ENCODE measurements at places on chromosomes 4 and X.

- DNase-seq = no peak
Observed at GRCh38 chrX:129736491-129736890, 2.3 kb upstream of the XPNPEP2 start.

DNA sequence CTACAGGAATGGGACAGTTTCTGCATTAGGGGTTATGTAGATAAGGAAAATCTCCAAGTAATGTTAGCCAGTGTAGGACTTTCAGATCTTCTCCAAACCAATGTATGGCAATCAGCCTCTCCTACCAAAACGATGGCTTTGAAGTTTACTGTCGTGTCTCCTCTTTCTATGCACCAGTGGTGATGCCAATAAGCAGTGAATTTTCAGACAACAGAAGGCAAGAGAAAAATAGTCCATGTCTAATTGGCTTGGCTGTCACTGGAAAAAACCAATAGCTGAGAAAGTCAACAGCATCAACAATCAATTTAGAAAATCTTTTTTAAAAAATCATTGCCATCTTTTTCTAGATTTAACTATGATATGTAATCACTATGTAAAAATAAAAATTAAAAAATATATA is 35.0 kb downstream of the LIMCH1 start:
- no peak for DNase-seq

GRCh38 chr4:162403932-162404331 is 240.1 kb upstream of the FSTL5 start:
- no peak for DNase-seq

DNA sequence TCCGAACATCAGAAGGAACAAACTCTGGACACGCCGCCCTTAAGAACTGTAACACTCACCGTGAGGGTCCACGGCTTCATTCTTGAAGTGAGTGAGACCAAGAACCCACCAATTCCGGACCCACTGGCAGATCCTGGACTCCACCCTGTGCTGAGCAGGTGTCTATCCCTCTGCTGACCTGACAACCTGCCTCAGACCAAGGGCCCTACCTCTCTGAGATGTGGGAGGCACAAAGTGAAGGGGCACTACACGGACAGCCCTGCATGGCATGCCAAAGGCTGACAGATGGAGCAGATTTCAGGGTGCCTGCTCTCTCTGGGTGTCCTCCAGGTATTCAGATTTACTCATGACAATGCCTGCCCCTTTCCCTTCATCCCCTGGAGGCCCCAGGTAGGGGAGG is 14.0 kb upstream of the HSFX1 start:
- no peak for DNase-seq

DNA sequence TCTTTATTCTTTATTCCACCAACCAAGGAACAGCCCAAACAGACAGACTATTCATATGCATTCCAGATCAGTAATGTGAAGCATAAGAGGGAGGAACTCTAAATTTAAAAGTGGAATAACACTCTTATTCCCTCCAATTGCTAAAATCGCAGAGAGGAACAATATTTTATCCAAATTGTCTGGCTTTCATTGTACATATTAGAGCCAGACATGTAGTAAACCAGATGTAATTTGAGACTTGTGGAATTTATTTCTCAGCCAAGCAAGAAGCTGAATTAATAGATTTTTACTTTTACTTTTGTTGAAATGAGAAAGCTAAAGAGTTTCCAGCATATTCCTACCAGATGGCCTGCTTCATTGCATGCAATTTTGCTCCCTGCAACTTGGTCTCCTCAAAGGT is 674.6 kb upstream of the SLIT2 start:
- DNase-seq = no peak

DNA sequence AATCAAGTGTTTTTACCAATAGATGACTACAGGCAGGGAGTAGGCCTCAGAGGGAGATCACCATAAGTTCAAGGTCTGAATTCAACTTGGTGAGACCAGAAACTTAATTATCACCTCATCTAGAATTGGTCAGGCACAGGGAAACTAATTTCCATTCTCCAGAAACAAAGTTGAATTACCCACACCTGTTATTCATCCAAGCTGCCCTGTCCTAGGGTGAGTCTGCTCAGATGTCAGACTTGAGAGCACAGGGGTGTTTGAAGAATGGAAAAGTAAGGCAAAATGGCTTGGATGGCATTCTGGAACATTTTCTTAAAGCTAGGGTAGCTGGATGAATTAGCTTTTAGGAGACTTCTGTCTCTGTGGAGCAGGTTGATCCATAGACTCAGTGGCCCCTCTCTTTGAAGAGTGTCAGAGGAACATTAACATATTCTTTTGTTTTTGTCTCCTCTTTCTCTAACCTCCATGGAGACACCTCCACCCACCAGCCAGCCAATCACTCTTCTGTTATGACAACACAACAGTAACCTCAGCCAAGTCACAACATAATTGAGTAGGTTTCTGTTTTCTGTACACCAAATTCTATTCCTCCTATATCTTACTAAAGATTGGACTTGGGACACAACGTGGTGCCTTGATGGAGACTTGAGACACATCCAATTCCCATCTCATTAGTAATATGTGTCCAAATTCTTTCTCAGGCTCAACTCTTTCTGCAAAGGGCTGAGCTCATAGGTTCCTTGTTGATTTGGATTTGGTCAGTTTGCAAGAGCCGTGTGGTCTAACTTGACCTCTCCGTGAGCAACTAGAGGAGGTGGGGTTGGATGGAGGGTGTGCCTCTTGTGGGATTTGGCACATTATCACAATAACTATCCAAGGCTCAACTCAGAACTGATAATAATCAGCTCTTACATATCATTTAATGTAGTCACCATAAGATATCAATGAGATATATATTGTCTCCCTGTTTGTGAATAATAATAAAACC is 45.1 kb downstream of the VSIG4 start:
- no peak for DNase-seq

DNA sequence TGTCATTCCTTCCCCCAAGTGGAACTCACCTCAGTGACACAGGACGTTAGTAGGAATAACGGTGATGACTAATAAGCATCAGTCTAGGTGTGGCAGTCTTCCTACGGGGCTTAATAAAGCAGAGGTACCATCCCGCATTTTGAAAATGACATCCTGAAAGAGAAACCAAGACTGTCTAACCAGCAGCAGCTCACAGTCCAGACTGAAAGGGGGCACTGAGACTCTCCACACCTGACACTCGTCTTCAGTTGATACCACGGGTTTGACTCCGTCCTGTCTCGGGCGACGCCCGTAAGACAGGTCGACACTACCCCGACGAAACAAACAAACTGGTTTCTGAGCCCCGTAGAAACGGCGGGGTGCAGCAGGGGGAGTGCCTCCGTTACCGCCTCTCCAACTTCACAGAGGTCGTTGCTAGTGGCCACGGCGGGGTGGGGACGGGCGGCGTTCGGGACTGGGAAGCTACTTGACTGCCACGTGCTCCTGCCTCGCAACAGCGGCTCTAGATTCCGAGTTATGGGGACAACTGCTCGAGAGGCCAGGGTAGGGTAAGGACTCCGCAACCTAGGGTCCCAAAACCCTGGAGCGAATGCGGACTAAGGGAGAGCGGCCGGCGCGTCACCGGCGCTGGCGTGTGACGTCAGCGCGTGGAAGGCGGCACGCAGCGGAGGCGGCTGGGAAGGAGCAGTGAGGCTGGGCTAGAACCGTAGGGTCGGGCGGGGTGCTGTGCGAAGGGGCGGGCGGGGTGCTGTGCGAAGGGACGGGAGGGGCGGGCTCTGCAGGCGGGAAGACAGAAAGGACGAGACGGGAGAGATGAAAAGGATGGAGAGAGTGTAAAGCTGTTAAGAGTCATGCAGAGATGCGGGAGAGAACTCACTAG is at the start of gene NEK1:
Gene NEK1 (minus strand): TSS at position 593 of the 880 bp plus-strand sequence. CDS start 9,953 bp downstream, outside the sequence.
- peak; percentile 69 for DNase-seq

- no peak for DNase-seq
Observed at GRCh38 chr4:142480244-142480643, 365.9 kb downstream of the INPP4B start.

GRCh38 chr4:14152834-14153519 is 525.5 kb upstream of the BOD1L1 start:
- DNase-seq = no peak

DNA sequence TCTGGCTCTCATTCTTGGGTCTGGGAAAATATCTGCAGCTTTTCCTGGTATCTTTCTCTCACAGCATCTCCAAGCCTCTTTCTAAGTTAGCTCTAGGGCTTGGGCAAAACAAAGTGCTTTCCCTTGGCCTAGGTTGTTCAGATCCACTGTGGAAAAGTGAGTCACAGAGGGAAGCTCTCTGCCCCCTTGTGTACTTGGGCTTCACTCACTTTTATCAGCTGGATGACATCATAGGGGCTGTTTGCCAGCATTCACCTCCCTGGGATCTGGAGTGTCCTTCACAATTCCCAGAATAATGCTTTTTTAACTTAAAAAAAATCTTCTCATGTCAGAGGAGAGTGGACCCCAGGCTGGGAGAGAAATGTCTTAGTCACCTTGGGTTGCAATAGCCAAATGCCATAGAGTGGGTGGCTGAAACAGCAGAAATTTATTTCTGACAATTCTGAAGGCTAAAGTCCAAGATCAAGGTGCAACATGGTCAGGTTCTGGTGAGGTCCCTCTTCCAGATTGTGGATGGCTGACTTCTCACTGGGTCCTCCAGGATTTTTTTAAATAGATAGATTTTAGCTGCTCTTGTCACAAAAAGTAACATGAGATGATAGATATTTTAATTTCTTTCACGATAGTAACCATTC is 247.8 kb downstream of the SH2D1A start:
- DNase-seq = no peak

GRCh38 chr4:88823058-88823919 is 125.7 kb upstream of the NAP1L5 start:
- peak; percentile 14 for DNase-seq

GRCh38 chr4:10743357-10743756 is 58.8 kb upstream of the CLNK start:
- DNase-seq = no peak

DNA sequence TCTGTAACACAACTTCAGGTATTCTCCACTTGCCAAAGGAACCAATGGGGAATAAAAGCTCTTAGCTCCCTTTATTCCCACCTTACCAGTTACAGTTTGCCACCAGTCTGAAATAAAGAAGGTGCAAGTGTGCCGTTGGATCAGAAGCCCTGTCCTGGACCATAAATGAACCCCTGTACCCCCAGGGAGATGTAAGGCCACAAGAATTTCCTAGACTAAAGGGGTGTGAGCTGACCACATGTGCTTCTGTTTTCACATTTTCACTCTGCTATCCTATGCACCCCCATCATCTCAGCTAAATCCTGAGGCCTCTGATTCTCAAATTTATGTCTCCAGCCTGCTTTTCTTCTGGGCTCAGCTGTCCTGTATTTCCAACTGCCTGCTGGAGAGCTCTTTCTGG is 221.2 kb downstream of the SPRY1 start:
- no peak for DNase-seq

- no peak for DNase-seq
Observed at GRCh38 chr4:140640150-140640748, 71.5 kb upstream of the UCP1 start.

- no peak for DNase-seq
Observed at GRCh38 chrX:150205011-150205410, 158.1 kb upstream of the MAMLD1 start.

DNA sequence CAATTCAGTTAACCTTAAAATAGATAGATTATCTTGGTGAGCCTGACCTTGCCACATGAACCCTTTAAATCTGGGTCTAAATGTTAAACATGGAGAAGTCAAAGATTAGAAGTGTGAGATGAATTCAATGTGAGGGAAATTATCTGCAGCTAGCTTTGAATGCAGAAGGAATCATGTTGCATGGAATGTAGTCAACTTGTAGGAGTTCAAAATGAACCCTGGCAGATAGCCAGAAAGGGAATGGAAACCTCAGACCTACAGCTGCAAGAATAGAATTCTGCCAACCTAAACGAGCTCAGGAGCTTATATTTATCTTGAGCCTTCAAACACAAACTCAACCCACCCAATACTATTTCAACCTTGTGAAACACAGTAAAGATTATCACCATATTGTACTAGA is 632.5 kb downstream of the KCTD8 start:
- no peak for DNase-seq

GRCh38 chr4:1191621-1192020 is 19.2 kb upstream of the SPON2 start:
- no peak for DNase-seq

DNA sequence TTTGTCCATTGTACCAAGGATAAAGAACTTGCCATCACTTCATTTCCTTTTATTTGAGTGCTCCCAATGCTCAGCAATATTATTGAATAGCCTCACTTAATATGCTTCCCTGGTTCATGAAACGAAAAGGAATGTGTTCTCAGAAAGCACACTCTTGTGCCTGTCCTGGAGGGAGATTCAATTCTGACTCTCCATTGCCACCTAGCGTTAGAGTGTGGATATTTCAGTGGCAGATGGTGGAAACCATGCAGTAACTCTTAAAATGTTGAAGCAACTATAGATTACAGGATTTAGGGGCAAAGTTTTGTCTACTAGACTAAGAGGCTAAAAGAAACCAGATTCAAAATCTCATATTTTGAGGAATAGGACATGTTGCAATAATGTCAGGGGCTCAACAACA is 36.0 kb downstream of the GAB3 start:
- no peak for DNase-seq

GRCh38 chr4:123060039-123060770 is 137.8 kb upstream of the NUDT6 start:
- no peak for DNase-seq

DNA sequence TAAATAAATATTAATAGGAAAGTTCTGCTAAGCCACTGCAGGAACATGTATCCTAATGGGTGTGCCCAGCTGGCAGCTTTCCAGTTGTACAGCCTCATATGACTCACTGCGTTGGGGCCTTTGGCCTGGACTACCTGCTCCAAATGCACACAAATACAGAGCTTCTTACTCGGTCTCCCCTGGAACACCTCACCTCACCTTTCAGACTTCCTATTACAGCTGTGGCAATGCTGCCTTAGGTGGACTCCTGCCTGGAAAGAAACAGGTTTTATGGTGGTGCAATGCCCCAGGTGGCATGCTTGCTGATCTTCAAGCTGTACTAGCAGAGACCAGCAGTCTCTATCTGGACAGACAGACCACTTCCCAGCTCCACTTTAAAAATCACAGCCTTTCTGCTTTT is 85.7 kb upstream of the EXOC1L start:
- no peak for DNase-seq

DNA sequence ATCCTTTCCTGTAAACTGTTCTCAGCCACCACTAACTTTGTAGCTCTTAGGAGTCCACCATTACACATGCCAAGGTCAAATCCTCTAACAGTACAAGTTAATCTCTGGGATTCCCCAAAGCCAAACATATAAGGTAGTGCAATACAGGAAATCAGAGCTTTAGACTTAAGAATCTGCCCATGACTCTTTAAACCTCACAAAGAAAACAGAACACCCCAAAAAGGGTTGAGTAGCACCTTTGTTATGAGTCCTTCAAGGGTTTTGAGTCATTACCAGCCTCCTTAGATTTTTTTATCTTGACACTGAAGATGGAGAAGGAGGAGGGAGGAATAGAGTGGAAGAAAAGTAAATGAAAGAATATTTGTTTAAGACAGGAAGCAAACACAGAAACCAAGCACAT is 243.9 kb upstream of the SPANXN1 start:
- no peak for DNase-seq

DNA sequence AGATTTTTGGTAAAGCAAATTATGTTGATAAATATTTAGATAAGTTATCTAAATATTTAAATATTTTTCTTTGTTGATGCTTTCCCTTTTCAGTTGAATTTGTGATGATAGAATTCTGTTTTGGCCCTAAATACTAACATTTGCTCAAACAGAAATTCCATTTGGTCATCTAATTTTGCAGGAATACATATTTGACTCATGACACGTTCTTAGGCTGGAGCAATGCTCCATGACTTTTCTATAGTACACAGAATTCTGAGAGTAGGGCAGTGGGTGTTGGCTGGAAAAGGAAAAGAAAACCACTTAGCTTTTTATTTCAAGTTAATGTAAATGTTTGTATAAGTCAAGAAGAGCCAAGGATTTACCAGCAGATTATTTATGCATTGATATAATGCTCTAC is 58.6 kb upstream of the GK2 start:
- DNase-seq = no peak

Data from stimulated activated CD8-positive, alpha-beta memory T cell treated with anti-CD3 and anti-CD28 coated beads, Interleukin-2, amount 100 ng/mL, for 1 hour (primary cell).